ENCODE measurements at places on chromosomes 12 and 14.

GRCh38 chr12:124713041-124713435 is 145.6 kb upstream of the NCOR2 start:
- DNase-seq: no peak

- DNase-seq: no peak
Observed at GRCh38 chr12:23941780-23942179, 7.7 kb downstream of the SOX5 start.

GRCh38 chr14:99670361-99671234 is 13.5 kb upstream of the CYP46A1 start:
- DNase-seq: no peak

DNA sequence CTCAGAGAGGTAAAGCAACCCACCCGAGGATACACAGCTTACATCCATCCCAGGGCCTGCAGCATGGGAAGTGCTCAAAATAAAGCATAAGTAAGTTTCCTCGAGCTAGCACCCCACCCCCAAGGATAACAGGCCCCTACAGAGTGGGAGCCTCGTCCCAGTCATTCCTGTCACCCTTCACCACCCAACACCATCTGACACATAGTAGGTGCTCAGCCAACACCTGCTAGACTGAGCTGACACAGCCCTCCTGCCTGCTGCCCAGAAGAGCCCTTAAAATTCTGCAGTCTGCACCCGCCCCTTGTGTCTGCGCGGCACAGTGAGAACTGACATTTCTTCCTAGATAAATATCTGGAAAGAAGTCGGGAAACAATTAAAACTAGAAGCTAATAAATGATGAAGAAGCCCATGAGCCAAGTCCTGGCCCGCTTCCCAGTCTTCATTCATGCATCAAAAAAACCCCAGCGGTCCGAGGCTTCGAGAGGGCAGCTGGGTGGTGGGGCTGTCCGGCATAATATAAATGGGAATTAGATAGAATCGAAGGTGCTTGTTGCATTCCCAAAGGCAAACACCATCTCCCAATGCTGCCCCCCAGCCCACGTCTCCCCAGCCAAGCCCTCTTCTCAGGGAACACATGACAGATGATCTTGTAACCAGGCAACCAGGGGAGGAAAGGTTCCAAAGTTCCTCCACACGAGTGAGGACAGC is 76.2 kb downstream of the BCL11B start:
- no peak for DNase-seq

- no peak for DNase-seq
Observed at GRCh38 chr14:53807108-53807507, 149.5 kb downstream of the BMP4 start.

GRCh38 chr12:130916241-130916911 is 37.3 kb upstream of the ADGRD1 start:
- DNase-seq: peak; percentile 35

DNA sequence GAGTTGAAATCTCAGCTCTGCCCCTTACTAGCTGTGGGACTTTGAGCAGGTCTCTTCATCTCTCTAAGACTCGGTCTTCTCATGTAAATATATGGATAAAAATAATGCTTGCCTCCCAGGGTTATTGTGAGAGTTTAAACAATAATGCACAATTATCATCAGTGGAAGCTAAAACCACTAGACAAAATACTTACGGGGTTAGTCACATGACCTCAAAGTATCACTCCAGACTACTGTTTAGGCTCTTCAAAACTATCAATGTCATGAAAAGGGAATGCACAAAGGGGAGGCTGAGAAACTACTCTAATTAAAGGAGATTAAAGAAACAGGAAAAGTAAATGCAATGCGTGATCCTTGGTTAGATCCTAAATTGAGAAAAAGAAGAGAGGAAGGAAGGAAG is 24.5 kb upstream of the TSPAN11 start:
- no peak for DNase-seq

GRCh38 chr14:93533842-93534241 is 103.1 kb downstream of the UNC79 start:
- no peak for DNase-seq

- DNase-seq: no peak
Observed at GRCh38 chr14:92563765-92564285, 50.2 kb downstream of the RIN3 start.

DNA sequence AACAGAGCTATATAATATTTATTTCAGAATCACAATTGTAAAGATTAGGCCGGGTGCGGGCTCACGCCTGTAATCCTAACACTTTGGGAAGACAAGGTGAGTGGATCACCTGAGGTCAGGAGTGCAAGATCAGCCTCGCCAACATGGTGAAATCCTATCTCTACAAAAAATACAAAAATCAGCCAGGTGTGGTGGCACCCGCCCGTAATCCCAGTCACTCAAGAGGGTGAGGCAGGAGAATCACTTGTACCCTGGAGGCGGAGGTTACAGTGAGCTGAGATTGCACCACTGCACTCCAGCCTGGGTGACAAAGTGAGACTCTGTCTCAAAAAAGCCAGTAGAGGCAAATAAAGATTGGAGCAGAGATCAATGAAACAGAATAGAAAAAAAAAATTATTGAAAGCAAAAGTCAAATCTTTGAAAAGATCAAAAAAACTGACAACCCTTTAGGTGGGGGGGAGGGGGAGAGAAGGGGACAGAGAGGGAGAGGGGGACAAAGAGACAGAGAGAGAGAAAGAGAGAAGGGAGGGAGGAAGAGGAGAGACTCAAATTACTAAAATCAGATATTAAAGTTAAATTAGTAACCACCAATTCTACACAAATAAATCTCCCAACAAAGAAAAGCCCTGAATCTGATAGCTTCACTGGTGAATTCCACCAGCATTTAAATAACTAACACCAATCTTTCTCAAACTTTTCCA is 52.4 kb upstream of the AP4S1 start:
- DNase-seq: no peak

DNA sequence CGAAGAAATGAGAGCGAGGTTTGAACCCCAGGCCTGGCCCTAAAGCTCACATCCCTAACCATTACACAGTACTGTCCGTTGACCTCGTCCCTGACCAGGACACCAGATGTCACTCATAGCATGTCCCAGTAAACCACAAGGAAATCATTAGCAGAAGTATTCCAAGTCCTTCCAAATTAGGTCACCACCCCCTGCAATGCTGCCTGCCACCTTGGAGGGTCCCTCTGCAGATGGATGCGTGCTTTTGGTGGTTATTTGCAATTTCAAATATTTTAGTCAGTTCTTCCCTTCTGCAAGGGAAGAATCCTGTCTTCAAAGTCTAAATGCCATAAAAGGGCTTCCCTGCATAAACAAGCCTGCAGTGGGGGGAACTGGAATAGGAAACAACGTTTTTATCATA is 71.3 kb downstream of the CLMN start:
- DNase-seq: no peak

GRCh38 chr14:51564986-51565604 is 86.6 kb upstream of the FRMD6 start:
- no peak for DNase-seq

GRCh38 chr14:71089971-71090370 is 182.7 kb downstream of the PCNX1 start:
- no peak for DNase-seq

DNA sequence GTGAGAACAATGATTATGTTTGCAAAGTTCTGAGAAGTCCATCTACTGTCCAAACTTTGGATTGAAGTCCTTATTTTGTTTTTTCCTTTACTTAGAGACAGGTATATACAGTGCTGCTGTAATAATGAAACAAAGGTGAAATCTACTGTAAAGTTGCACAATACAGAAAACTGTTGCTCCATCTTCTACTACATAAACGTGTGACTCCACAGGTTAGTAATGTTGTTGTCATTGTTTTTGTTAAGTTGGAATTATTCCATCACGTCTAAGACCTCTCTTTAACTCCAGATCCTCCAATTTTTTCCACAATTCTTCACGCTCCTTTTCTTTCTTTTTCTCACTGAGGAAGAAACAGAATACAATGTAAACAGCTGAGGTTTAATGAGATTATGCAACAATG is 57.0 kb upstream of the GPHB5 start:
- DNase-seq: no peak

- DNase-seq: peak; percentile 85
Observed at GRCh38 chr14:68210729-68211299, 391.2 kb downstream of the RAD51B start.

GRCh38 chr14:77554816-77555599 is 56.4 kb upstream of the ISM2 start:
- DNase-seq: no peak

DNA sequence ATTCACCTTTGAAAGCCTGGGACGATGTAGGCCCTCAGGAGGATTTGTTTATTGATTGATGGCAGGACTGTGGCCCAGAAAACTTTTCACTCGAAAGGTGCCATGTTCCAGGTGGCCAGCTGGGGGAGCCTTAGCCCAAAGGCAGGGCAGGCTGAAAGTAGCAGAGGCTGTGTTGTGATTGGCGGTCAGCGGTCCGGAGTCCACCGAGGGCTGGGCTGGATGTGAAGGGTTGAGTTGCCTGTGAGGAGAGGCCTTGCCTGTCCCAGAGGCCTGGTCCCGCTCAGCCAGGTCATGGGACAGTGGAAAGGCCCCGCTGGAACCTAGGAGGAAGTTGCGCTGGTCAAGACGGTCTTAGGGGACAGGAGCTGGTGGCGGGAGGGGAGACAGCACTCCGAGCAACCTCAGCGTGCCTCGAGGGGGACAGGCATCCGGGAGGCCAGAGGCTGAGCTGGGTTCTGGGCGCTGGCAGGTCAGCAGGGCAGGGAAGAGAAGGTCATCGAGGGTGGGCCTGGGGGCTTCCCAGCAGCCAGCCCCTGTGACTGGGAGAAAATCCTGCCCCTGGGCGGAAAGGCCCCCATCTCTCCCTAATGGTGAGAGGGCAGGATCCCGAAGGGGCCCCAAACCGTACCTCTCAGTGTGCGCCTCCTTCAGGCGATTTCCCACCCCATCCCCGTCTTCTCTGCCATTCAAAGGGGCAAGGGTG is 26.3 kb downstream of the CMA1 start:
- peak; percentile 70 for DNase-seq

GRCh38 chr12:29713729-29714128 is 70.0 kb downstream of the TMTC1 start:
- no peak for DNase-seq

- DNase-seq: no peak
Observed at GRCh38 chr12:70190262-70191010, 52.8 kb upstream of the CNOT2 start.

DNA sequence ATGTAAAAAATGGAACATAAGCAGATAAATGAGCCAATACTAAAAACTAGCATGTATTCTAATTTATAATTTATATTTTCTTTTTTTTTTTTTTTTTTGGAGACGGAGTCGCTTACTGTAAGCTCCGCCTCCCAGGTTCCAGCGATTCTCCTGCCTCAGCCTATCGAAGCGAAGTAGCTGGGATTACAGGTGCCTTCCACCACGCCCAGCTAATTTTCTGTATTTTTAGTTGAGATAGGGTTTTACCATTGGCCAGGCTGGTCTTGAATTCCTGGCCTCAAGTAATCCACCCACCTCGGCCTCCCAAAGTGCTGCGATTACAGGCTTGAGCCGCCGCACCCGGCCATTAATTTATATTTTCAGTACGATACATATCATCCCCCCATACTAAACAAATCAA is 2.7 kb downstream of the MAPK1IP1L start:
- DNase-seq: no peak

DNA sequence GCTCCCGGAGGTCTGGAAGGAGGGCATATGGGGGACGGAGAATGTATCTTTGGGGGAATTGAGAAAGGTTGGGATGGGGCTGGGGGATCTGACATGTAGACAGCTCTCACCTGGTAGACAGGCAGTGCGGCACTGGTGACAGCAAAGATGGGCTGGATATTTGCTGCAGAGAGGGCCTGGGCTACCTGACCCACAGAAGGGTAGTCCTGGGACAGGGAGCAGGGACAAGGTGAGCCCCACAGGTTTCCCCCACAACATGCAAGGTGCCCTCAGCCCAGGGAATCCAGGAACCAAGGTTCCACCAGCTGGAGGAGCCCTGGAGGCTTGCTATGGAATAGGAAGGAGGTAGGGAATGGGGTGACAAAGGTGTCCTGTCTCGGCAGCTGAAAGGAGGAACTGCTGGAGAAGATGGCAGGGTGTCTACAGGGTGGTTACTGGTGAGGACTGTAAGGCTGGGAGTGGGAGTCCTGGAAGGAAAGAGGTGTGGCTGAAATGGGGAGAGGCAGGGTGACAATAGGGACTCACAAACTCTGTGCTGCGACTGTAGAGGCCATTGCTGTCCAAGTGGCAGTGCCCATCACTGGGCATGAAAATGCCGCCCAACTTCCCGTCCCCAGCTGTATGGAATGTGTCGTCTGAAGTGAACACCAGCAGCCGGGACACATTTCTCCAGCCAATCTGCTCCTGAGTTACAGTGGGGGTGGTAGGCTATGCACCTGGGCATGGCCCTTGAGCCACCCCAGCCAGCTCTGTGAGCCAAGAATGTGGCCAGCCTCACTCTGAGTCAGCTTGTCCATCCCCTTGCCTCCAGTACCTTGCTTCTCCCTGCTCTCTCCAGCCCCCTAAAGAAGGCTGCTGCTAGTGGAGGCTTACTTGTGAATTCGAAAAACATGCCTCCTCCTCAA is 11.3 kb downstream of the ITGB7 start:
- no peak for DNase-seq

- DNase-seq: peak; percentile 53
Observed at GRCh38 chr14:34229140-34229539, 232.9 kb downstream of the SPTSSA start.

GRCh38 chr12:55715833-55716581 is at the start of gene BLOC1S1:
Gene BLOC1S1, plus strand, starts transcription at chr12:55716046. Its CDS starts 6 bp downstream, at chr12:55716052.
- peak; percentile 97 for DNase-seq

GRCh38 chr12:60266381-60266852 is 670.6 kb downstream of the SLC16A7 start:
- no peak for DNase-seq

DNA sequence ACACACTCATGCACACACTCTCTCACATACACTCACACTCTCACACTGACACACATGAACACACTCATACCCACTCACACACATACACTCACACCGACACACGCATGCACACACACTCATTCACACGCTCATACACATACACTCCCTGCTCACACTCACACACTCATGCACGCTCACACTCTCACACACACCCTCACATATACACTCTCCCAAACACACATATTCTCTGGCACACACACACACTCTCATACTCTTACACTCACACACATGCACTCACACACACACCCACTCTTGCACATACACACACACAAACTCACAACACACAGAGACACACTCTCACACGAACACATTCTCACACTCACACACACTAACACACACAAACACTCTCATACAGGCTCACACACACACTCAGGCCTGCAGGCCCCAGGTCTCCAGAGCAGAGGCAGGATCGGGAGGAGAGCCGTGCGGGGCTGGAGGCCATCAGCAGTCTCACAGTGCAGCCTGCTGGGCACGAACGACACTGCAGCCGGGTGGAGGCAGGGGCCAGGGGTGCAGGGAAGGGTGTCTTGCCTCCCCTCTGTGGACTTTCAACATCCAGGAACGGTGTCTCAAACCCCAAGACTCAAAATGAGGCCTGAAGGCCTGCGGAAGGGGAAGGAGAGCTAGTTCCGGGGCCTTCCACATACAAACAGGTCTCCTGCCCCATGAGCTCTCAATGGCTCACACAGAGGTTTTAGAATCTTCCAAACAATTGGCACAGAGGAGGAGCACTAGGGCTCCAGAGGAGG is 148.7 kb downstream of the ANO2 start:
- peak; percentile 22 for DNase-seq

GRCh38 chr14:53894456-53894855 is 62.2 kb downstream of the BMP4 start:
- DNase-seq: peak; percentile 46

GRCh38 chr12:113207613-113208040 is 13.6 kb upstream of the TPCN1 start:
- DNase-seq: peak; percentile 11

Measured in activated CD4-positive, alpha-beta T cell treated with anti-CD3 and anti-CD28 coated beads, Interleukin-2, Interleukin-6, amounts not matched to agents 100 ng/mL and 50 ng/mL, durations not matched to agents 16 hours and 8 hours (primary cell).